Stimulated activated CD8-positive, alpha-beta memory T cell treated with anti-CD3 and anti-CD28 coated beads, Interleukin-4, amount 100 ng/mL, for 48 hours (primary cell): ENCODE measurements at places on chromosomes 6 and 20.
A peak's percentile ranks its signal among the peaks of the same experiment; 100 is the strongest.

- DNase-seq: no peak
These were observed 165.9 kb upstream of the ATXN1 start for GRCh38 chr6:16927205-16927604.

DNA sequence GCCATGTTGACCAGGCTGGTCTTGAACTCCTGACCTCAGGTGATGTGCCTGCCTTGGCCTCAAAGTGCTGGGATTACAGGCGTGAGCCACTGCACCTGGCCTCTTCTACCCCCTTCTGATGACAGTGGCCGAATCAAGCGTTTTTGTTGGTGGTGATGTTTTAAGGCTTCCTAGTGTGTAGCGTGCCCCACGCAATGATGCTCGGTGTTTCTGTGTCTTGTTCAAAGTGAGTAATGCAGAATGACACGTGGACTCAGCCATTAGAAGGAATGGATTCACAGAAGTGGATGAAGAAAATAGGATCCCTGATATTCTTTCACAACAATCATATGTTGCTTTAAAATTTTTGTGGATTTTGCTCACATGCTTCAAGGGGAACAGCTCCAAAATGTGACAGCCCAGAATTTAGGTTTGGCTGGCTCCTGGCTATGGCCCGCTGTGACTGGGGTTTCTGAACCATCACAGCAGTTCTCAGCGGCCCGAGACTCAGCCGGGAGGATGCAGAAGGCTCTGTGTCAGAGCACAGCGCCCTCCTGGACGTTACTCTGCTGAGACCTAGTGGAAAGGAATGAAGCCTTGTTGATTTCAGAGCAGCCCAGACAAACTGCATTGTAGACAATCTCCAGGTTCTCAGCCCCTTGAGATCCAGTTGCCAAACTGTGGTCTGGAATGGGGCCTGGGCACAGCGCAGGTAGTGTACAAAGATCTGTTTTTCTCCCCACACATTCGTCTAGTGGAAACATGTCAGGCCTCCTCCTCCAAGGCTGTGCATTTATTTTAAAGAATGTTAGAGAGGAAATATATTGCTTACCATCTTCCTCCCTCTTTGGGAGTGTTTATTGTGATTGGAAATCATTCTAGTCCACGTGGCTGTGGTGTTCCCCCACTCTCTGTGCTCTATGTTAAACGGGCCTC, 57.6 kb upstream of the TIAM2 start:
- DNase-seq: no peak

GRCh38 chr6:25312034-25312620, 33.0 kb downstream of the CARMIL1 start:
- DNase-seq: no peak

- DNase-seq: no peak
These were observed 30.4 kb downstream of the NTSR1 start for GRCh38 chr20:62739067-62739466.

DNA sequence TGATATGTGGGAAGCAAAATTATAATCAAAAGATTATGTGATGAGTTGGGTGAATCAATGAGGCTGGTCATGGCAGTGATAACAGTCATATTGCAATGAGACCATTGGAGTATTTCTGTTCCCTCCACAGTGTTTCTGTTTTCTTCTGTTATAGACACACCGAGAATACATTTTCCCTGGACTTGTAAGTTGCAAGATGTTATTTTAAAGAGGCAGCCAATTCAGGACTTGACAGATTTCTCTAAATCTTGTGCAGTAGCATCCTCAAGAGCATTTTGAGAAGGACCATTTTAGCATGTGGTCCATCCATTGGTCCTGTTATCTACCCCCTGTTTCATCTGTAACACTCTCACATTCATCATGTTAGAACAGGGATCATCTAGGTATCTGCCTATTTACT, 55.6 kb downstream of the NKAIN2 start:
- no peak for DNase-seq

- no peak for DNase-seq
These were observed 184.5 kb upstream of the TCF21 start for GRCh38 chr6:133704371-133704770.

DNA sequence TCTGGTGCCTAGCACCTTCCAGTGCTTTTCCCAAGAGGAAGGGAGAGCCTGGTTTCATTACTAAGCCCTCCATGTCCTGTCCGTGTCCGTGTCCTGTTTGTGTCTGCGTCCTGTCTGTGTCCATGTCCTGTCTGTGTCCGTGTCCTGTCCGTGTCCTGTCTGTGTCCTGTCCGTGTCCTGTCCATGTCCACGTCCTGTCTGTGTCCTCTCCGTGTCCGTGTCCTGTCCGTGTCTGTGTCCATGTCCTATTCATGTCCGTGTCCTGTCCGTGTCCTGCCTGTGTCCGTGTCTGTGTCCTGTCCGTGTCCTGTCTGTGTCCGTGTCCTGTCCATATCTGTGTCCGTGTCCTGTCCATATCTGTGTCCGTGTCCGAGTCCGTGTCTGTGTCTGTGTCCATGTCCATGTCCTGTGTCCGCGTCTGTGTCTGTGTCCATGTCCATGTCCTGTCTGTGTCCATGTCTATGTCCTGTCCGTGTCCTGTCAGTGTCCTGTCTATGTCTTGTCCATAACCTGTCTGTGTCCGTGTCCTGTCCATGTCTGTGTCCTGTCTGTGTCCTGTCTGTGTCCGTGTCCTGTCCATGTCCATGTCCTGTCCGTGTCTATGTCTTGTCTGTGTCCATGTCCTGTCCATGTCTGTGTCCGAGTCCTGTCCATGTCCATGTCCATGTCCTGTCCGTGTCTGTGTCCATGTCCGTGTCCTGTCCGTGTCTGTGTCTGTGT, 54.4 kb upstream of the BHLHE23 start:
- no peak for DNase-seq

DNA sequence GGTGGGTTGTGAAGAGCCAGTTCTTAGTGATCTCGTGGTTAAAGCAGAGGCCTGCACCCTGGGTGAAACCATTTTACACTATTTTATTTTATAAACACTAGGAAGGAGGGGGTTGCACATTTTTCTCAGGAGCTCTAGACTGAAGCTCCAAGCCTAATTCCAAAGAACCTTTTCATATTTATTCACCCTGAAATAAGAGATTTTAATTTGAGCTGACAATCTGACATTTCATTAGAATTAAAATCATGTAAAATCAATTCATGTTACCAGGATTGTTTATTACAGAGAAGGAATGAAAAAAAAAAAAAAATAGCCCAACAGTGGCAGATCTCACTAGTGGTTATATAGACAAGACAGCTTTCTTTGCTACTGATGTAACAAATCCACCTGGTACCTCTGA, 222.5 kb upstream of the SOX4 start:
- DNase-seq: no peak

- no peak for DNase-seq
These were observed 13.6 kb upstream of the DBNDD2 start for GRCh38 chr20:45394221-45395113.

GRCh38 chr6:104884867-104885517, 25.3 kb upstream of the HACE1 start:
- no peak for DNase-seq

- no peak for DNase-seq
These were observed 1.9 kb upstream of the RAET1L start for GRCh38 chr6:150026976-150027805.

DNA sequence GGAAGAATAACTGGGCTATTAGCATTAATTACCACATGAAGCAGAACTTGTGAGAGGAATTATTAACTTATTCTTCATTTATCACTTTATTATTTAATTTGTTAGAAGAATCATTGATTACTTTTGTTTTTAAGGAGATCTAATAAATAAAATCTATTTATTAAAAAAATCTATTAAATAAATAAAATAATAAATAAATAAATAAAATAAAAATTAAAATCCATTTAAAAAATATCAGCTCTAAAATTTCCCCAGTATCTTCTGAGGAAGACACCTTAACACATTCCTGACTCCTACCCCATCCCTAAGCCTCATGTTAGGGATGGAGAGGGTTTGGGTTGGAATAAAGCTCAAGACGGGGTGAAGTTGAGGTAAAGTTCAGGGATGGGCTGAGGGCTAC, 231.4 kb downstream of the CLIC5 start:
- DNase-seq: no peak

DNA sequence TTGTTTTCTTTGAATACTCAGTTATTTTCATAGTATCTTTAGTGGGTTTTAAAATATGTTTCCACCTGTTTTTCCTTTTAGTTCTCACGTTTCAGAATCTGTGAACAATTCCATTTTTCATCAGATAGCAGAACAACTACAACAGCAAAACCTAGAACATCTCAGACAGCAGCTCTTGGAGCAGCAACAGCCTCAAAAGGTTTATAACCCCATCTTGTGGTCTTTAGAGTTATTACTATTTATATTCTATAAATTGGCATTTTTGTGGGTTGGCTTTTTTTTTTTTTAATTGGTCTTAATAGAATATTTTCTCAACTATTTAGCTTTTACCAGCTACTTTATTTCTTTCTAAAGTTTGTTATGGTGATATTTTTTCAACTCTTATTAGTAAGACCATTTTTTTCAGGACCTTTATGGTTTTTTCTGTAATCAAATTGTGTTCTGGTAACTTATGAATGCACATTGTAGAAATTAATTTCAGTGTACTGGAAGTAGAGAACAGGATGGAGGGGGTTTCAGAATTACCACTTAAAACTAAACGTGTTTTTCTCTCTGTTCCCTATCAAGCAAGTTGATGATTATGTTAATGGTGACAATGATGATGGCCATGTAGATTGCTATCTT, 72.2 kb downstream of the SCAF8 start:
- DNase-seq: no peak

DNA sequence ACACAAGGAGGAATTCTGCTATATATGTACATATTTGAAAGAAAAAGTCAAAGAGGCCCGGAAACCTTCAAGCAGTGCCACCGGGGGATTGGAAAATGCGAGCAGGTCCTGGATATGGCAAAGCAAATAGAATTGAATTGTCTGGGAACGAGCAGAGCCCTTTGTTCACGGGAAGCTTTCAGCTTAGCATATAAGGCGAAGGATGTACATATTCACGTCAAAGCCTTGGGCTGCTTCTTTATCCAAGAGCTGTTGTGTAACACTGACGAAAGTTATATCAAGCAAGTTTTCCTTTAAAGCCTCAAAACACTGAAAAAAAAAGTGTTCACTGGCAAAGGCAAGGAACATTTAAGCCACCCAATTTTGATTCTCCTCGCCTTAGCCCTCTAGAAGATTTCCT, 171.0 kb downstream of the GPX5 start:
- no peak for DNase-seq

DNA sequence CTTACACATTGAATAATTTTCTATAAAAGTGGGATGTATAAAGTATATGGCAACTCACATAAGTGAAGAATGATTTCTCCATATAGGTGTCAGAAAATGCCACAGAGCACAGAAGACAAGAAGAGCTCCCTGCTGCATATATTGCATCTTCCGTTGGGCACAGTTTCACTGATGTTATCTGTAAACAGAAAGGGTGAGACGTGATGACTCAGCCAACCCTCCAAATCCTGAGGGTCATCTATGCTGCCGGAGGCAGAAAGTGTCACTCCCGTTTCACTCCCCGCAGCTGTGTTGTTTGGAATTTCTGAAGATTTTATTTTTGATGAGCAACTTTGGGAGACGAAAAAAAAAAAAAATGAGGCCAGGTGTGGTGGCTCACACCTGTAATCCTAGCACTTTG, 644.1 kb downstream of the C6orf118 start:
- no peak for DNase-seq

- no peak for DNase-seq
These were observed 172.1 kb downstream of the BMP7 start for GRCh38 chr20:57094252-57094891.

GRCh38 chr6:159941286-159942113, 27.4 kb upstream of the IGF2R start:
- DNase-seq: no peak

GRCh38 chr20:61902221-61902869, 163.3 kb downstream of the TAF4 start:
- DNase-seq: no peak

GRCh38 chr6:170165085-170165470, 125.8 kb downstream of the DLL1 start:
- no peak for DNase-seq

GRCh38 chr6:17269840-17270239, 11.3 kb upstream of the RBM24 start:
- no peak for DNase-seq

GRCh38 chr6:85600713-85601313, 7.2 kb upstream of the SNX14 start:
- no peak for DNase-seq

DNA sequence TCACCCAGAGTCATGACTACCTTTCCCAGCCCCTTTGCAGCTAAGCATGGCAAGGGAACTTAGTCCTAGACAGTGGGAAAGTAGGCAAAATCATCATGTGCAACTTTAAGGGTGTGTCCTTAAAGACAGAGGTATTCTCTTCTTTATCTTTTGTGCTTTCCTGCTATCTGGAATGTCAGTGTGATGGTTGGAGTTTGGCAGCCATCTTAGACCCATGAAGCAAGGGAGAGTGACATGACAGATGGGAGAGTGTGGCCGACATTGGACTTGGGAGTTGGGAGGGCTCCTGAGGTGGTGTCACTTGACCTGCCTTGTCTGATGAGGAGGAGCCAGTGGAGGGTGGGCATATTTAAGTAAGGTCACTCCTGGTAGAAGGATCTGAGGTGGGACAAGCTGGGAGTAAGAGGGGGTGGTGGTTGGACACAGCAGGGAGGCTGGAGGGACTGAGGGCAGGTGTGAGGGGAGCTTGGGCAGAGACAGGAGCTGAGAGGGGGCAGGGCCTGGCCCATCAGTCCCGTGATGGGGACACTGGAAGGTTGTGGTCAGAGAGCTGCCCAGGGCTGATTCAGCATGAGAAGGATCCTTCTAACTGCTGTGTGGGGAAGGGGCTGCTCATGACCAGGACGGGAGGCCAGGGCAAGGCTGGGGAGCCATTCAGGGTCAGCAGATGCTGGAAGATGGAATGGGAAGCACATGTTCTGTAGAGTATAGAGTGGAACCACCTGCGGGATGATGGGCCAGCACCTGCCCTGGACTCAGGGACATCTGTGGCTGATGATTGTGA, 29.5 kb upstream of the SULF2 start:
- DNase-seq: no peak

- peak; percentile 74 for DNase-seq
These were observed 72.6 kb upstream of the LY86 start for GRCh38 chr6:6515691-6516607.

DNA sequence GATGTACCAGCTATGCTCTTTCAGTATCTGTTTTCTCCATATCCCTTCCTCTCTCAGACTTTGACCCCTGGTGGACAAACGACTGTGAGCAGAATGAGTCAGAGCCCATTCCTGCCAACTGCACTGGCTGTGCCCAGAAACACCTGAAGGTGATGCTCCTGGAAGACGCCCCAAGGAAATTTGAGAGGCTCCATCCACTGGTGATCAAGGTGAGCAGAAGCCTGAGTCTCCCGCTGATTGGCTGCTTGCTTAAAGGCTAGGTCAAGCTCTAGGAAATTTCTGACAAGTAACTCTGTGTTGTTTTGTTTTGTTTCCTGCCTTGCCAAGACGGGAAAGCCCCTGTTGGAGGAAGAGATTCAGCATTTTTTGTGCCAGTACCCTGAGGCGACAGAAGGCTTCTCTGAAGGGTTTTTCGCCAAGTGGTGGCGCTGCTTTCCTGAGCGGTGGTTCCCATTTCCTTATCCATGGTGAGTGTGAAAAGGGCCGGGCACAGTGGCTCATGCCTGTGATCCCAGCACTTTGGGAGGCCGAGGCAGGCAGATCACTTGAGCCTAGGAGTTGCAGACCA, 28.6 kb downstream of the C6orf89 start:
- peak; percentile 36 for DNase-seq
